ENCODE measurements at places on chromosomes 7 and 10. TPM values are rescaled to one million over a fixed set of nuclear protein-coding genes. Genes with fewer than 3 reads are reported as not detected.

DNA sequence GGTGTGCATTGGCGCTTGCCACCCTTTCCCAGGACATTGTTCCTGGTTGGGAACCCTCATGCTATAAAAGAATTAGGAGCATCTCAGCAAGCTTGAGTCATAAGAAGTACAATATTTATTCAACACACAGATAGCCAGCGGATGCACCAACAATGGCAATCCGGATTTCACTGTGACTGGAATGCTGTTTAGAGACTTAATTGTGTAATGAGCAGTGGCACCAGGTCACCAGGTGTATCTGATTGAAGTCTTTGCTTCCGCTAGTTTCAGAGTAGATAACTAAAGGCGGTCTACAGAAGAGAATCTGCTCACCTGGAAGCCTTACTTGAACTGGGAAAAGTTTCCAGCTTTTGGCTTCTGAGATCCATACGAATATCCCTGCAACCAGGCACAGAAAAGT lies 772.3 kb upstream of the GHITM start:
- no peak overlapping the region for H3K27ac ChIP-seq
- H3K4me3 ChIP-seq: no peak overlapping the region
- DNase-seq: no peak
- no peaks in the 10 kb centered on the region for H3K36me3 ChIP-seq
- H3K27me3 ChIP-seq: no peaks in the 10 kb centered on the region

The FAM25G gene
- not detected for total RNA-seq

DNA sequence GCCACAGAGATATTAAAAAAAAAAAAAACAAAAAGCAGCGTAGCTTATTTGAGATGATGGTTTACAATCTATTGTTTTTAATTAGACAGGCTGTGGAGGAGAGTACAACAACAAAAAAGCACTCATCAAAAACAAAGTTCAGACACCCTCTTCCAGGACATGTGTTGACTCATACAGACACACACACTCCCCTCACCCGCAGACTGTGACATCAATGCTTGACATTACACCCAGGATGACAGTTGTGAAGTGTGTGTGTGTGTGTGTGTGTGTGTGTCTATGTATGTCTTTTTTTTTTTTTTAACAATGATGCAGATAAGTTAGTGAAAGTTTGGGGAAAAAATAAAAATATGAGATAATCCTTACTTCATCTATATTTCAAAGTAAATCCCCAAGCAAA lies 303.6 kb downstream of the GPAM start:
- H3K4me1 ChIP-seq: peaks cover 20% of the 10 kb centered on the region
- H3K27me3 ChIP-seq: no peaks in the 10 kb centered on the region
- no peak overlapping the region for H3K27ac ChIP-seq
- H3K4me3 ChIP-seq: no peak overlapping the region
- DNase-seq: no peak

DNA sequence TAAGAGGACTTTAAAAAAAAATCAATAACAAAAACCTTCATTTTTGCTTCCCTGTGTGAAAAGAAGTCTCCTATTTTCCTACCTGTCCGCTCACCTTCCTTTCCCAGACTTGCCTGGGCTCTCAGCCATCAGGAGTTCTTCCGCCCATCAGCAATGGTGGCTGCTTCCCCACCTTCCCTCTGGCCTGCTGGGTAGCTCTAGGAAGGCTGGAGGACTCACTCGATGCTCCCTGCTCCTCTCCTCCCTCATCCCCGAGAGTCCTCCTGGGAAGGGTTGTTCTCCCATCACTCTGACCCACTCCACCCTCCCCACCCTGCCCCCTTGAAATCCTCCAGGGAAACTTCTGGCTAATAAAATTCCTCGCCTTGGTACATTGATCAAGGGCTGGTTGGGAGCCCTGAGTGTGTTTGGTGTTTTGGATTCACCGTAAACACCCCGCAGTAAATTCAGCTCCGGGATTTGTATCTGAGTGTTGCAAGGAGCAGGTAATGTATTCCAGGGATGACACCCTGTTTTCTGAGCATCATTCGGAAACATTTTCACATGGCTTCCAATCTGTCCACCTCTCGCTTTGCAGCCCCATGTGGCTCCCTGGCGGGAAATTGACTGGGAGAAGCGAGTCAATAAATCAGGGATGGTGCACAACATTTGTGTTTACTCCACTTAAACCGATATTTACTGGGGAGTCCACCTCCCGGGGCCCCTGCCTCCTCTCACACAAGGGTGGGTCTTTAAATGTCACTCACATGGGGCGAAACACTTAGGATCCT lies 126.4 kb upstream of the SDK1 start:
- no peak overlapping the region for H3K4me3 ChIP-seq
- peaks cover 13% of the 10 kb centered on the region for H3K36me3 ChIP-seq
- H3K4me1 ChIP-seq: peaks cover 18% of the 10 kb centered on the region
- DNase-seq: no peak

GRCh38 chr7:75694638-75695399 lies 43.9 kb downstream of the HIP1 start:
- DNase-seq: no peak
- H3K27me3 ChIP-seq: no peaks in the 10 kb centered on the region
- H3K27ac ChIP-seq: no peak overlapping the region
- H3K4me3 ChIP-seq: no peak overlapping the region
- no peaks in the 10 kb centered on the region for H3K36me3 ChIP-seq

DNA sequence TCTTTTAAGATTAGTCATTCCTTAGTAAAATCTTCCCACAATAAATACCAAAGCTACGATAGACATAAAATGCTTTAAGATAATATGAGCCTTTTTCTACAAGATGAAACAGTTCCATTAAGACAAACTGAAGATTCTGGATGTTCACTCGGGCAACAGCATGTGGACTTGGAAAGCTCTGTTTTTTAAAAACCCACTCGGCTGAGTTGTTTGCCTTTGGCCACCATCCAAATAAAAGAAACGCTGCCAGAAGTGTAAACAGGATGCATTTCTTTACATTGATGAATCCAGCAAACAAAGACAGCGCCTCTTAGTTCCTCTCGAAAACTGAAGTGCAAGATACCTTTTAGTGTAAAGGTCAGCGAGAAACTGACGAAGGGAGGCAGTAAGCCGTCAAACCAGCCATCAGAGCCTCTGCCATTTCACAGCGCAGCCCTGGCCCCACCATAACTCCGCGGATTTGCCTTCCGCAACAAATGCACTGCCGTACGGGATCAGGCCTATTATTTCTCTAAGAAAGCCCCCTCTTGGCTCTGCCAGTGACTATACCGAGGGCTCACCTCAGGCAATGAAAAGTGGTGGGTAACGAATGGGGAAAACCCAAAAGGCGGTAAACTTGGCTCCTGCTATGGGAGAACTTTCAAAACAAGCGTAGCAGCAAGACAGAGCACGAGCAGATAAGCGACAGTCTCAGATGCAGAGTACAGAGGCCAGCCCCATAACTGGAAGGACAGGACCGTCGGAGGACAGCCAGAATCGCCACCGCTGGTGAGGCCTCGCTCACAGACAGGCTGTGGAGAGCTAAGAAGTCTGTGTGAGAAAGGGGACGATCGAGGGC lies 41.4 kb downstream of the GNA12 start:
- no peak for DNase-seq
- H3K27ac ChIP-seq: peak overlapping the region; percentile 97
- H3K36me3 ChIP-seq: no peaks in the 10 kb centered on the region
- H3K4me3 ChIP-seq: peak overlapping the region; percentile 47

DNA sequence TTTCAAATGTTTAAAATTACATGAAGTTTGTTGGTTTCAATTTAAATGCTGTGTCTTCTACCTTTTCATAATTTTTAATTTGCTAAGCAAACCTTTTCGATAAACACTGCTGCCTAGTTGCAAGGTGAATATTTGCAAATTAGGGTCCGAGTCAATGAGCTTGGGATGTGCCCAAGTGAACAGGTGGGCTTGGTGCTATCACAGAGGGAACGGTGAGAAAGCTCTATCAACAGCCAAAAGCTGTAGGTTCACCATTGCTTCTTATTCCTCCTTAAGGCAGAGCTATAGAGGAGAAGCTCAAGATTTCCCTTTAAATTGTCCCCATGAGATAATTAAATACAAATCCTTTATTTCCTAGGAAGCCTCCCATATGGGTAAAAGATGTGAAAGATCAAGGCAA lies 245.3 kb upstream of the CELF2 start:
- no peak overlapping the region for H3K27ac ChIP-seq
- H3K4me1 ChIP-seq: no peaks in the 10 kb centered on the region
- no peak for DNase-seq
- H3K36me3 ChIP-seq: no peaks in the 10 kb centered on the region
- H3K4me3 ChIP-seq: no peak overlapping the region
- no peaks in the 10 kb centered on the region for H3K27me3 ChIP-seq

DNA sequence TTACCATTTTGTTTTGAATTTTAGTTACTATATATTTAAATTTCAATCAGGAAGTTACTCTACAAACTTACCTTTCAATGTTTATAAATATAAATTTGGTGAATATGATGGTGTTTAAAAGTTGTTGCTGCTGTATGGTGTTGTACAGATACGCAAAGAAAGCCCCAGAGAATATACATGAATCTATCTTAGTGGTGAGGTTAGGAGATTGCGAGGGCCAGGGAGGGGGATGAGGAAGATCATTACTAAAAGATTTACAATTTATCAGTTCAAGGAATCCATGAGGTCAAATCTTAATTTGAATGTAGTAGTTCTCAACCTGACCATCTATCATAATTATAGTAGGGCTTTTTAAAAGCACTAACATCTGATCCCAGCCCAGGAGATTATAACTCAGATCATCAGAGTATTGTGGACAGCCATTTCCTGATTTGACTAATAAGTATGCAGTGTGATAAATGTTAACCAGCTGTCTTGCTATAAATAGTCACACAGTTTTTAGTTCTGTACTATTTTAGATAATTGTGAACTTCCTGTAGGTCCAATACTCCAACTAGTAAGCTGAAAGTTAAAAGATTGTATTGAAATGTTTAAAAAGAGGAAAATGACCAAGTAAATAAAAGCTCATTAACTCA lies 23.6 kb downstream of the FAM3C start:
- peaks cover 6% of the 10 kb centered on the region for H3K4me1 ChIP-seq
- DNase-seq: no peak
- H3K27me3 ChIP-seq: no peaks in the 10 kb centered on the region
- peaks cover 32% of the 10 kb centered on the region for H3K36me3 ChIP-seq

DNA sequence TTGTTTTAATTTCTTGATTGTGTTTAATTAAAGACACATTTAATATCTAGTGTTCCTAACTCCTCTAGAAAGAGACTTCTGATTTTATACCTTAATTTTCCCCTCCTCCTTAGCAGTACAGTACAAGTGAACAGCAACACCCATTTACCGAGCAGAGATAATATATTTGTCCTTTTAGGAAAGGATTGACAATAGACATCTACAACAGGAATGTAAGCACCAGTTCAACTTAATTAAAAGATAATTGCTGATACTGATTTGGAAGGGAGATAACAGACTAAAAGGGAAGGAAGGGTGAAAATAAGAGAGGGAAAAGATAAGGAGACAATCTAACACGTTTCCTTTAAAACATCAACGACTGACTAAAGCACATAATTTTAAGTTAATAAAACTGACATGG lies 119.3 kb downstream of the SRPK2 start:
- H3K4me3 ChIP-seq: no peak overlapping the region
- no peak for DNase-seq
- no peaks in the 10 kb centered on the region for H3K27me3 ChIP-seq
- H3K4me1 ChIP-seq: peaks cover 37% of the 10 kb centered on the region

GRCh38 chr7:131905471-131905973 lies 349.1 kb upstream of the PODXL start:
- peaks cover 7% of the 10 kb centered on the region for H3K36me3 ChIP-seq
- H3K4me3 ChIP-seq: no peak overlapping the region
- H3K4me1 ChIP-seq: peaks cover 3% of the 10 kb centered on the region
- H3K27me3 ChIP-seq: peaks cover 75% of the 10 kb centered on the region
- no peak for DNase-seq
- H3K27ac ChIP-seq: no peak overlapping the region

DNA sequence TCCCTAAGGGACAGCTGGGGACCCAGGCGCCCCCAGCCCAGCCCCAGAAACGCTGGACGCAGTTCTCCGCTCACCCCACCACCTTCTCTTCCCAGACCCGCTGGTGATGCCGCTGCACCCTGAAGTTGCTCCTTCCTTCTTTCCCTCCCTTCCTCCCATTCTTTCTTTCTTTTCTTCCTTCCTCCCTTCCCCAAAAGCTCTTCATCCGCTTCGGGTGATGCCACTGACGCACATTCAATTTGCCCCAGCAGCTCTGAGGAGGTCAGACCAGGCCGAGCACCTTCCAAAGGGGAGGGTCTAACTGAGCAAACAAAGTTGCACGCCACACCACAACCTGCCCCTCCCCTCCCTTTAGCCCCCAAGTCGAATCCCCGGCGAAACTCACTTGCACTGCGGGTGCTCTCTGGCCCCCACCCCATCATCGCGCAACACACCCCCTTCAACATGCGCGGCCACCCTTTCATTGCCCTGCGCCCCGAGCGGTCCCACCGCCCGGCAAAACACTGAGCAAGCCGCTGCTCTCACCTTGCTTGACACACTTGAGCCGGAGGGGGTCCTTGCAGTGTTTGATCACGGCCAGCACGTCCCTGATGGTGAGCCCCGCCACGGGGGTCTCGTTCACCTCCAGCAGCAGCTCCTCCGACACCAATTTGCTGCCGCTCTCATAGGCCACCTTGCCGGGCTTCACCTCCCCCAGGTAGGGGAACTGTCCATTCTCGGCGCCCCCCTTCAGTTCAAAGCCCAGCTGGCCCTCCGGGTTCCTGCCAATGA lies 787 bp downstream of the MAGI2 start:
- H3K27me3 ChIP-seq: peaks cover 81% of the 10 kb centered on the region
- DNase-seq: peak; percentile 20
- H3K27ac ChIP-seq: no peak overlapping the region
- peaks cover 17% of the 10 kb centered on the region for H3K4me1 ChIP-seq
- H3K4me3 ChIP-seq: peak overlapping the region; percentile 94

The SRRM3 gene
- total RNA-seq: 24.6 TPM

GRCh38 chr7:157080111-157080730 lies 58.5 kb upstream of the UBE3C start:
- H3K27ac ChIP-seq: no peak overlapping the region
- no peak for DNase-seq
- peaks cover 20% of the 10 kb centered on the region for H3K36me3 ChIP-seq
- peaks cover 12% of the 10 kb centered on the region for H3K4me1 ChIP-seq
- H3K4me3 ChIP-seq: no peak overlapping the region
- H3K27me3 ChIP-seq: peaks cover 36% of the 10 kb centered on the region

The TRIP6 gene
- total RNA-seq: 130 TPM

GRCh38 chr10:120962756-120963593 lies 111.8 kb downstream of the WDR11 start:
- H3K4me1 ChIP-seq: peaks cover 21% of the 10 kb centered on the region
- no peak overlapping the region for H3K27ac ChIP-seq
- no peaks in the 10 kb centered on the region for H3K36me3 ChIP-seq
- no peak overlapping the region for H3K4me3 ChIP-seq

The PDE6C gene
- not detected for total RNA-seq

DNA sequence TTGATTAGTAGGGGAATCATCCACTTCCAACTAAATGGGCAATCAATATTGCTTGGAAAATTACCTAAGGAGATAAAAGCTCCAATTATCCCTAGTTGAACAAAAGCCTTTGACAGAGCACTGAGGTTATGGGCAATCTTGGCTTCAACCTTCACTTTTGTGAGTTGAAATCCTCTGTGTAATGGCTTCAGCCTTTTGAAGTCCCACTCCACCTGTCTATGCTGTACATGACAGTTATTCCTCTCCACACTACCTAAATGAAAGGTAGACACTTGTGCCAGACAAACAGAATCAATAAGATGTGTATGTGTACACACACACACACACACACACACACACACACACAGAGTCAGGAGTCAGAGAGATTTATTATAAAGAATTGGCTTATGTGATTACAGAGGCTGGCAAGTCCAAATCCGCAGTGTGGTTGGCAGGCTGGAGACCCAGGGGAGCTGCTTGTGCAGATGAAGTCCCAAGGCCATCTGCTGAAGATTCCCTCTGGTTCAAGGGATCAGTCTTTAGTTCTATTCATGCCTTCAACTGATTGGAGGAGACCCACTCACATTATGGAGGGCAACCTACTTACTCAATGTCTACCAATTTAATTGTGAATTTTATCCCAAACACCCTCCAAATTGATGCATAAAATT lies 164.8 kb upstream of the CDC14C start:
- H3K27me3 ChIP-seq: no peaks in the 10 kb centered on the region
- H3K36me3 ChIP-seq: peaks cover 2% of the 10 kb centered on the region
- no peak overlapping the region for H3K27ac ChIP-seq
- H3K4me1 ChIP-seq: peaks cover 6% of the 10 kb centered on the region
